ENCODE measurements at places on chromosomes 2 and 18.

- peak; percentile 14 for DNase-seq
These were observed 3.9 kb upstream of the MLPH start for GRCh38 chr2:237483018-237483731.

- DNase-seq = no peak
These were observed 35.2 kb downstream of the PRELID3A start for GRCh38 chr18:12442946-12443345.

- DNase-seq = no peak
These were observed 422.7 kb upstream of the FSHR start for GRCh38 chr2:49577041-49577440.

DNA sequence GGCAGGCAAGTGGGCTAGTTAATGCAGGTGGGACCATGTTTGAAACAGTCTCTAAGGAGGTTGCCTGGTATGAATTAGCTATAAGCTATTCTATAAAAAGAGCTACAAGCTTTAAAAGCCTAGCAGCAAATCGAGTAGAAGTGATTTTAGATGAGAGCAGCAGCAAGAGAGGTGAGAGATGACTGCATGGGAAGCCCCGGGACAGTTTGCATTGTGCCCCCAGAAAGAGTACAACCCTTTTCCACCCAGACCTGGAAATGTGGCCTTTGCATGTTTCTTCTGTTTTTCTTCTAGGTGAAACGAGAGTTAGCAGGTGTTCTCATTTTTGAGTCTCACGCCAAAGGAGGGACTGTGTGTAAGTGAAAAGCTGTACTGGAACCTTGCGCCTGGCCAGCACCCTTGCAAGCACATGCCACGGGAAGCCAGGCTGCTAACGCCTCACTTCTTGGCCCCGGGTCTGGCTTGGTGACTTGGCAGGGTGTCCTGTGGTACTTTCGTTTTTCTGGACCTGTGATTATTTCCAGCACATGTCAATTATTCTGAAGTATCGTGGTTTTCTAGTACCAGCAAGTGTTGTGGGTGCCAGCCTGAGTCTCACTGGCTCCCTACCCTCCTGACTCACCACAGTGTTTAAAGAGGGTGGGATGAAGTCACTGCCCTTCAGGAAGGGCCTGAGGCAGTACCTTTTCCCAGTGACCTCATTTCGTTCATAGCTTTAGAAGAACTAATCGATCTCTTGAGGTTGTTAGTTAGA is 90.3 kb upstream of the MAP3K20 start:
- DNase-seq = peak; percentile 46

DNA sequence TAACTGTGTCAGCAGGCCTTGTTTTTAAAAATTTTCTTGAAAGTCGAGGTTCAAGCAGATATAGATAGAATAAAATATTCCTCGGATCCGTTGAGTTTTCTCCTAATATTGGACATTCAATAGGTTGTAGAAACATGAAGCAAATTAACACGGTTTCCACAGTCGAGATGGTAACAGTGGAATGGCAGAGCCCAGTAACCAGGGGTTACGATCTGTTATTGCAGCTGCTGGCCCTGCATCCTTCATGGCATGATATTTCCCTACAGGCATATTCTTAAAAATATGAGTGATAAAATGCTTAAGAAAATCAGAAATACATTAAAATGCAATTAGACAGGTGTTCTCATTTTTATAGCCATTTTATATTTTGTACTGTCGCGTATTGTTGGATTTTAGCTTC is 117.6 kb downstream of the SNTG2 start:
- DNase-seq = no peak

All from activated T-cell treated with anti-CD3 and anti-CD28 coated beads, Interleukin-2, amount 50 U/mL, for 48 hours (primary cell).